ENCODE measurements at places on chromosomes 7 and 10.

DNA sequence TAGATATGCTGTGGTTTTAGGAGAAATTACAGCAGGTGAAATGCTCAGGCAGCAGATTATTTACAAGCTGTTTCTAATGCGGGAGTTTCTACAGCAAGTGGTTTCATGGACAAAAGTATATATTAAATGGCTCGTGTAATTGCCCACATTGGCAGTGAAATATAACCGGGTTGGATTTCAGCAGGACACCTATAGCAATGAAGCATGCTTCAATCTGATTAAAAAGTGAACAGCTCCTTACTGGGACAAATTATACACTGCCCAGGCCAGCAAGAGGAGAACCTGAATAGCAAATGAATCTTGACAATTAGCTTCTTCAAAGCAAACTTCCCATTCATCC lies 35.2 kb upstream of the LYZL1 start:
- DNase-seq: no peak

DNA sequence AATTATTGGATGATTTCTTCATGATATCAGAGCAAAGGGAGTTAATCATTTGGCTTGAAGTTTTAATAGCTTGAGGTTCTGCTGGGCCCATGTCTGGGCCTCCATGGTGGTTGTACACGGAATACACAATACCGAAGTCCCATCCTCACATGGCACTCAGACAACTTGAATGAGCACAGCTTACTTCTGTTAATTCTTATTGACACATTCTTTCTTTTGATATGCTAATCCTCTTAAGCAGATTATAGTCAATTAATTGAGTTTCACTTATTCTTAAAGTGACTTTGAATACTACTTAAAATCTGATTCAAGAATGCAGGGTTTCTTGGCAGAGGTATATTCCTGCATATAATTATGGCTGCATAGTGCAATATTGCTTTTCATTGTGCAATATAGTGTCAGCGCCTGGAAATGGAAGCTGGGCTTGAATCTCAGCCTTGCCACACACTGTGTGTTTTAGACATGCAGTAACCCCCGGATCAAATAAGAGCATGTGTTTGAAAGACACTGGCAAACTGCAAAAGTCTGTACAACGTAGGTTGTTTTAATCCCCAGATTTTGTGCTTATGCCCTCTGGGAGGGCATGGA lies 543.5 kb upstream of the ADARB2 start:
- DNase-seq: no peak

GRCh38 chr10:88975377-88975720 lies 15.2 kb upstream of the FAS start:
- DNase-seq: no peak

DNA sequence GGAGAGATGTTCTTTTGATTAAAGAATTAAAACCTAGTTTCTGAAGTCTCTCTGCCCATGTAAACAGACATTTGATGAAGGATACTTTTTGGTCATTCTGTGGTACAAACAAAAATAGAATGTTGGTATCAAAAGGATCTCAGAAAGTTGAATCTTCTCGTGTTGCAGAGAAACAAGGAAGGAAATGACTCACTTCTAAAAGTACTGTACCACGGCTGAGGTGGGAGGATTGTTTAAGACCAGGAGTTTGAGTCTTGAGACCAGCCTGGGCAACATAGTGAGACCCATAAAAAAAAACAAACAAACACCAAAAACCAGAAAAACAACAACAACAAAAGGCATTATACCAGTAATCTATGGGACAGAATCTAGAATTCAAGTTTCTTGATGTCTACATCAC lies 69.7 kb downstream of the PRSS58 start:
- no peak for DNase-seq

DNA sequence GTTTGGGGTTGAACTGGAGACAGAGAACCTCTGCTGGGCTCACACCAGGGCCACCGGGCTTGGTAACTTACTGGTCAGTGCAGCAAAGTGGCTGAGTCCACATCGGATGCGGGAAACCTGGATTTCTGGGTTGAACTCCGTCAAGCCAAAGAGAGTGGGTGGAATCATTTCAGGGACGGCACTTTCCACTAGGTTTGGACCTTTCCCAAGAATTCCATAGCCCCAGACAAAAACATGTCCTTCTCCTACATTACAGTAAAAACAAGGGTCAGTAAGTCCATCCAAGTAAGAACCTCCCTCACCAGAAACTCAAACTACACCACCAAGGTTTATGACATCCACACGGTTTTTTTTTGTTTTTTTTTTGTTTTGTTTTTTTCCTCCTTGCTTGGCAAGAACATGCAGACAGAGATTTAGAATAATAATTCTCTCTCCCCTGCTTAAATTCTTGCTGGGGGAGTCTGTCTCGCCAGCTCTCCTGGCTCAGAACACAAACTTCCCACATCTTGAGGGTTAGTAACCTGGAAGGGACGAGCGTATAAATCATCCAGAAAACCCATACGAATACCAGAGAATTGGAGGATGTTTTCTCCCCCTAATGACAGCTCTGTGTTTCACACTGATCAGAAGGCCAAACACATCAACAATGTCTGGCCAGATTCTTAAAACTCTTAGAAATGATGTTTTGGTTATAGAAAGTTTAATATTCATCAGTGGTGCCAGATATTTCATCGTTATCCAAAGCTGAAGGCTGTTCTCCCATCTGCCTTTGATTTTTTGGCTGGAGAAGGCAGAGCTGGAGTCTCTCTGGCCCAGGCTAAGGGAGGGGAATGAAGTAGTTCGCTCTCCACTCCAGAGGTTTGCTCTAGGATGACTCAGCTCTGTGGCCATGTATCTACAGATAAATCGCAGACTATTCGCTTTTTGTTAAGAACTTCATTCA lies 17.5 kb downstream of the RCC1L start:
- no peak for DNase-seq

All from NCI-H1092 (cell line).